Fibroblast of gingiva (primary cell): ENCODE measurements at places on chromosomes 11 and 22.

- DNase-seq: peak; percentile 6
Measured at GRCh38 chr11:68546555-68546954, 86.0 kb downstream of the PPP6R3 start.

- peak; percentile 92 for DNase-seq
Measured at GRCh38 chr11:62542750-62543567, 3.6 kb downstream of the AHNAK start.

GRCh38 chr11:35391922-35392688 is 27.3 kb downstream of the SLC1A2 start:
- DNase-seq: peak; percentile 78

GRCh38 chr11:7332451-7332850 is 80.7 kb downstream of the SYT9 start:
- DNase-seq: no peak

GRCh38 chr22:46042786-46043185 is 65.8 kb upstream of the WNT7B start:
- DNase-seq: no peak

- no peak for DNase-seq
Measured at GRCh38 chr11:115344846-115345245, 159.4 kb downstream of the CADM1 start.

- no peak for DNase-seq
Measured at GRCh38 chr11:128519338-128519737, 68.0 kb downstream of the ETS1 start.

- DNase-seq: no peak
Measured at GRCh38 chr11:26134053-26134452, 197.9 kb upstream of the ANO3 start.

DNA sequence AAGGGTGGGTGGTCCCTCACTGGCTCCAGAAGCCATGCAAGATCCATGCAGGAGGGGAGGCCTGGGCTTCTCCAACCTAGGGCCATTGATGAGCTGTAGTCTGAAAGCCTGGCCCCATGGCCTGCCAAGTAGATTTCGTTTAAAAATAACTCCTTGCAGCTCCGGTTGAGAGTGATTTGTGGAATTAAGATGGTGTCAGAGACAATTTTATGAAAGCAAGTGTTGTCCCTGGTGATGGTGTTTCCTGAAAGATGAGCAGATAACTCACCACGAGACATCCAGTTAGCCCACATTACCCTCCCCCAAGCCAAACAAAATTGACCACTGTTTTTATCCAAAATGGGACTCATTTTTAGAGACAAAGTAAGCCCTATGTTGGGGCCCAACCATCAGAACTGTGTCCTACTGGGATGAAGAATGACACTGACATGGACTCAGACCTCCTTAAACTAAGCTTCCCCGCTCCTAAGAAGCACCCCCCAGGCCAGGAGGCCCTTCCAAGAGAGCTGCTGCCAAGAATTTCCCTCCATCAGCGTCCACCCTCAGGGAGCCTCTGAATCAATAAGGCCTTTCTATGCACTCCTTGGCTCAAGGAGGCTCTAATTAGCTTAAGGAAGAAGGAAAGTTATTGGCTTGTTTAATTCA is 174.2 kb upstream of the NCAM1 start:
- no peak for DNase-seq

DNA sequence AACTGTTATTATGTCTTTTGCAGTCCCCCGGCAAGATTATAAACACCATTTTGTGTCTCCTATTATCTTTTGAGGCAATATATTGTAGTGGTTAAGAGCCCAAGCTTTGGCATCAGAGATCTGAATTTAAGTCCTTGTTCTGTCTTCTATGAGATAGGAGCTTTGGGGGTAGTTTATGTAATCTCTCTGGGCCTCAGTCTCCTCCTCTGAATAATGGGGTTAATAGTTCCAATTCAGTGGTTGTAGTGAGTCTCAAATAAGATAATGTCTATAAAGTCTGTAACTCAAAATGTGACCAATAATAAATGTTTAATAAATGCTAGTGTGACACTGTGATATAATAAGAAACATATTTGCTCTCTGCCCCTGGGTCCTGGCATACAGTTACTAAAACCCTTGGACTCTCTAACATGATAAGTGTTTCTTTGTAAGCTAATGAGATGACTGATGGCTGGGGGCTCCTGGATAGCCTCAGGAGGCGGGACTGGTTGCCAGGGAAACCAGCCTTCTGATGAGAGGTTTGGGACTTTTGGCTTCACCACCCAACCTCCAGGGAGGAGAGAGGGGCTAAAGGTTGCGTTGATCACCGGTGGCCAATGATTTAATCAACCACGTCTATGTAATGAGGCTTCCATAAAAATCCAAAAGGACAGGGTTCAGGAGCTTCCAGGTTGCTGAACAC is 183.4 kb upstream of the MTMR2 start:
- no peak for DNase-seq

GRCh38 chr11:115322553-115323203 is 181.5 kb downstream of the CADM1 start:
- no peak for DNase-seq

- DNase-seq: no peak
Measured at GRCh38 chr22:19915287-19915954, 26.2 kb upstream of the COMT start.

DNA sequence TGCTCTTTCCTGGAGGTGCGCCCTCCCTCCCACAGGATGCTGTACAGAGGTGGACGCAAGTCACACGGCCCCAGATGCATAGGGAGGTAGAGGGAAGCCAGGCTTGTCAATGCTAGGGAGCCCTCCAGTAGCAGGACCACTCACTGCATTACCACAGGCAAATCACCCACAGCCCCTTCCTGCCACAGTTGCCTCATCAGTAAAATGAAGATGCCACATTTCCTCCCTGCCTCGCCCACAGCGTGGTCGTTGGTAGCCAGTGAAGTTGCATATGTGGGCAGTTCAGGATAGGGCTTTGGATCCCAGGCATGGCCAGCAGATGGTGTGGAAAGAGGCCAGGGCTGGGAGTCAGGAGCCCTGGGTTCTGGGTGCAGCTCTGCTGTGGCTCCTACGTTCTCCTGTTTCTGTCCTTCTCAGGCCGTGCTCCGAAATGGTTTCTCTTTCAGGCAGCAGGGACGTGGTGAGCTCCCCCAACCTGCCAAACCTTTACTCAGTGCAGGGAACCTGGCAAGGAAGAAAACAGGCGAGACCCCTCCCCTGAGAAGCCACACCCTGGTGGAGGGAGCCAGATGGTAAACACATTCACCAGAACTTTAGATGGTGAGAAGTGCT is 22.6 kb downstream of the DAGLA start:
- DNase-seq: no peak

DNA sequence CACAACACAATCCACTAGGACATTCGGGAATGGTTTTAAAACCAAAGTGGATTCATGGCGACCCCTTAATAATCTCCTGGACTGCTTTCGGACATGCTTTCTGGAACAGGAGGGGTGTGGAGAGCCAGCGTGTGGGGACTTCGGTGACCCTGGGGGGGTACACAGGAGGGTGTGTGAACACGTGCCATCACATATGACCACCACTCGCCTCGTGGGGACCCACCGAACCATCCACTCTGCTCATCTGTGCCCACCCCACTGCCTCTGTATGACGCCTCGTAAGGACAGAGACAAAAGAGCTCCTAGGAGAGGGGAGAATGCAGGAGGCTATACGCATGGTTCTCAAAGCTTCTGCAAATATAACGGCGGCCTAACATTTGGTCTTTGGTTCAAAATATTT is 8.9 kb downstream of the LTO1 start:
- DNase-seq: no peak

DNA sequence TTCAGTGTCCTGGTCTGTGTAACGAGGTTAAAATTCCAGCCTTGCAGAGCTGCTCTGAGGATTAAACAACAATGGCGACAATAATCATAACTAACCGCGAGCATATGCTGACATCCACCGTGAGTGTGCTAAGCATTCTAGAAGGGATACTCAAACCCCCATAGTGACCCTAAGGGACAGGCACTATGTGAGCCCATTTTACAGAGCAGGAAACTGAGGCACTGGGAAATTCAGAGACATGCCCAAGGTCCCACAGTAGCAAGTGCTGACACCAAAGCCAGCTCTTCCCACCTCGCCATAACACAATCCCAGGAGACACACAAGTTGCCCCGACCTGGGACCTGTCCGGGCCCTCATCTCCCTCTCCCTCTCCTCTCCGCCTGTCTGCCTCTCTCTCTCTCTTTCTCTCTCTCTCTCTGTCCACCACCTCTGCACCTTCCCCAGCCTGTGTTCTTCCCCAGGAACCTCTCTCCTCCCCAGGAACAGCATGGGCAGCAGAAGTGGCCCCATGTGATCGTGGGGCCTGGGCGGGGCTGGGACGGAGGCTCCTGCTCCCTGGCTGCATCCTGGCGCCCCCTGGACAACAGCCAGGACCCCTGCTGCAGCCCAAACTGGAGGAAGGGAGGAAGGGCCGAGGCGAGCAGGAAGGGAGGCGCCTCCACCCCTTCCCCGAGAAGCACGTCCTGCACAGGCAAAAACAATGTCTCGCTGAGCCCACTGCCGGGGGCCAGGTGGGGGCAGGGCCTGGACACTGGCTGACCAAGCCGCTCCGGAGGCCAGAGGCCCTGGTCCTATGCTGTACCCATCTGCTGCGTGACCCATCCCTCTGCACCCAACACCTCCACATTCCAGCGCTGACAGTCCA is 14.8 kb upstream of the MFNG start:
- no peak for DNase-seq

- DNase-seq: peak; percentile 13
Measured at GRCh38 chr22:44337678-44338004, 24.9 kb upstream of the SHISAL1 start.

- DNase-seq: no peak
Measured at GRCh38 chr11:81655351-81655750, 1078.3 kb downstream of the FAM181B start.

DNA sequence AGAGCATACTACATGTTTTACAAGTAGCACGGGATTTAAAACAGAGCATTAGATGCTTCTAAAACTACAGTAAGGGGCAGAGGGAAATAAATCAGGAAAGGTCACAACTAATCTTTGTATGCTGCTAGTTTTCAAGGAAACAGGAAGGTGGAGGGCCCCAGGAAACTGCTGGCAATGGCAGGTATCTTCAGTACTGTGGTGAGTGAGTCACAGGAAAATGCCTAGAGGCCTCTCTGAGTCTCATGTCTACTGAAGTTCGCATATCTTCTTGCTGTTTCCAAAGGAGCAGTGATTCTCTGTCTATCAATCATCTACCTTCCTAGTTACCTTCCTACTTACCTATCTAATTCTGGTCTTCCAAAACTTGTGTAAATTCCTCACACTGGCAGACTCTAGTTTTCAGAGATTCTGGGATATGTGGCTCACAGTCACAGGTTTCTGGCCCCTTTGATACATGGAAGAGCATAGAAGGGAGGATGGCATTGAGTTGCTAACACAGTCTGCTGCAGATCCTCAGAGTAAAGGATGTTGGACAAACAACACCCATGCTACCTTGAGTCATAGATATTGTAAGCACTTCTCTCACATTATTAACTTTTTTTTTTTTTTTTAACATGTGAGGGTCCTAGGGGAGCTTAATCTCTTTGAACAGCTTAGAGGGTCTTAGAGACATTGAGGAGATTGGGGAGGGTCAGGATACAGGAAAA is 58.8 kb upstream of the SYN3 start:
- DNase-seq: no peak

DNA sequence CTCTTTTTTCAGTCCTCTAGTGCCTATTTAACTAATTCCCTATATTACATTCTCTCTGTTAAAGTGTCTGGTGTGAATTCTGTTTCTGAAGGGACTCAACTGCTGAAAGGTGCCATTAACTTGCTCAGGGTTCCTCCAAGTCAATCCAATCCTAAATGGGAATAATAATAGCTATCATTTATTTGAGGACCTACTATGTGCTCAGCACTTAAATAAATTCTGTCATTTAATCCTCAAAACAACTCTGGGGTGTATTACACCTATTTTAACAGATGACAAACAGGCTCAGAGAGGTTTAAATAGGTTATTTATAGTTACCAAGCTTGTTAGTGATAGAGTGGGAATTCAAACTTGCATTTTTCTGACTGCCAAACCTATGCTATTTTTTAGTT is 40.6 kb upstream of the POLD3 start:
- DNase-seq: no peak

DNA sequence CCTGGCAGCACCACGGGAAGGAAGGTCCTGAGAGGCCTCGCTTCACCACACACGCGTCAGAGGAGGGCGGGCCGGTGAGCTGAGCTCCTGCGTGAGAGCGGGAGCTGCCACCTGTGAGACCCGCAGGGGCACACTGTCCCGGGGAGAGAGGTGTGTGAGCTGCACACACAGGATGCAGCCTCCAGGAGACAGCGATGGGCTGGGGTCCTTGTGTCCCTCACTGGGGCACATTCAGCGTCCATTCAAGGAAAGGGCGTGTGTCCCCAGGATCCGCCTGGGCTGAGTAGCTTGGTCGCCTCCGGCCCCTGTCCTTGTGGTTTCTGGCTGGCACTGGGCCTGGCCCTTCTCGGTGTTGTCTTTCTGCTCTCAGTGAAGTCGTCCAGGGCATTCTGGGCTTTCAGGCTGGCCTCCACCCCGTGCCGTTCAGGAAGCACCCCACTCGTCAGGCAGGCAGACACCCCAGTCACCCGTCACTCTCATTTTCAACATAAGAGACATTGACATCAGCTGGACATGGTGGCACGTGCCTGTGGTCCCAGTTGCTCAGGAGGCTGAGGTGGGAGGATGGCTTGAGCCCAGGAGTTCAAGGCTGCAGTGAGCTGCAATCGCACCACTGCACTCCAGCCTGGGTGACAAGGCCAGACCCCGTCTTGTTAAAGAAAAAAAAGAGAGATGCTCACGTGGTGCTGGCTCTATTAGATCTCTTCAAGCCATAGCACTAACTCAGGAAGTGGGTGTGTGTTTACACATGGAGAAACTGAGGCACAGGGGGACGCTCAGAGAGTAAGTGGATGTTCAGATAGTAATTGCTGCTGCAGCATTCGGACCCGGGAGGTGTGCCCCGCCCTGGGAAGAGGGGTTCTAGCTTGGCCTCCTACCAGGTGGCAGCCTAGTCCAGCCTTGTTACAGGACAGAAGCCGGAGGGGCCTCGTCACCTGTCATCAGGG is 1081.6 kb downstream of the BRD1 start:
- no peak for DNase-seq

DNA sequence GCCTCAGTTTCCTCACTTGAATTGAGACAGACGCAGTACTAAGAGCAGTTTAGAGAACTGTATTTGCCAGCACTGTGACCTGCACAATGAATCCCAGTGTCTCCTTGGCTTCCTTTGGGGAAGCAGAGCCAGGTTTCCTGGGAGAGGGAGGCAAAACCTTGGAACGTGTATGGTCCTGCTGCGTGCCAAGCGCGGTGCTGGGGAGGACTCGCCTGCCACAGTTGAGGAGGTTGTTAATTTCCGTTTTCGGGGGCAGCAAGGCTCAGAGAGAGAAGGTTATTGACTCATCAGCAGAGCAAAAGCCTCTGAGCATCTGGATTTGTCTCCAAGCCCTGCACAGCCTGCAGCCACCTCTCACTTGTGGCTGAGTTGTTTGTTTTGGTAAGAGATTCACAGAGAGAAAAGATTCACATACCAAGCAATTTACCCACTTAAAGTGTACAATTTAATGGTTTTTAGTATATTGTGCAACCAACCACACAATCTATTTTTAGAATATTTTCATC is 10.8 kb downstream of the SYT12 start:
- peak; percentile 97 for DNase-seq
